ENCODE measurements at places on chromosomes 13 and 19. TPM values are rescaled to one million over a fixed set of nuclear protein-coding genes. Genes with fewer than 3 reads are reported as not detected.
A peak's percentile ranks its signal among the peaks of the same experiment; 100 is the strongest.

GRCh38 chr19:41298348-41298964 lies 11.5 kb upstream of the CCDC97 start:
- peaks cover 56% of the 10 kb centered on the region for H3K4me1 ChIP-seq
- H3K4me3 ChIP-seq = peak overlapping the region; percentile 49
- peak; percentile 94 for DNase-seq
- peaks cover 71% of the 10 kb centered on the region for H3K36me3 ChIP-seq
- peaks cover 9% of the 10 kb centered on the region for H3K27me3 ChIP-seq
- H3K27ac ChIP-seq = peak overlapping the region; percentile 98

GRCh38 chr13:108225440-108225839 lies 7.2 kb downstream of the ABHD13 start:
- DNase-seq = no peak
- no peak overlapping the region for H3K4me3 ChIP-seq
- no peaks in the 10 kb centered on the region for H3K36me3 ChIP-seq
- H3K27me3 ChIP-seq = no peaks in the 10 kb centered on the region
- no peak overlapping the region for H3K27ac ChIP-seq

GRCh38 chr13:113838711-113839201 lies 25.1 kb downstream of the GAS6 start:
- H3K27ac ChIP-seq = peak overlapping the region; percentile 52
- peaks cover 23% of the 10 kb centered on the region for H3K36me3 ChIP-seq
- peaks cover 40% of the 10 kb centered on the region for H3K4me1 ChIP-seq
- peaks cover 29% of the 10 kb centered on the region for H3K27me3 ChIP-seq

DNA sequence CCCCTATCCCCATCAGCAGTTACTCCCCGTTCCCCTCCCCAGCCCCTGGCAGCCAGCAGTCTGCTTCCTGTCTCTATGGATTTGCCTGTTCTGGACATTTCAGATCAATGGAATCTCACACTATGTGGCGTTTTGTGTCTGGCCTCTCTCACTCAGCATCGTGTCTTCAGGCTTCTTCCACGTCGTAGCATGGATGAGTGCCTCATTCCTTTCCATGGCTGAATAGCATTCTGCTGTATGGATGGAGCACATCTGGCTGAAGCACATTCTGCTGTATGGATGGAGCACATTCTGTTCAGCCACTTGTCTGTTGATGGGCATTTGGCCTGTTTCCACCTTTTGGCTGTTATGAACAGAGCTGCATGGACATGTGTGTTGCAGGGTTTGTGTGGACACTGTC lies 29.5 kb downstream of the CRTC1 start:
- H3K36me3 ChIP-seq = no peaks in the 10 kb centered on the region
- no peak for DNase-seq
- H3K4me3 ChIP-seq = no peak overlapping the region
- H3K27me3 ChIP-seq = no peaks in the 10 kb centered on the region
- no peak overlapping the region for H3K27ac ChIP-seq

GRCh38 chr13:73368608-73369007 lies 309.8 kb downstream of the KLF5 start:
- no peak overlapping the region for H3K4me3 ChIP-seq
- H3K36me3 ChIP-seq = no peaks in the 10 kb centered on the region
- H3K27ac ChIP-seq = no peak overlapping the region
- H3K27me3 ChIP-seq = peaks cover 3% of the 10 kb centered on the region

- peak; percentile 77 for DNase-seq
- H3K36me3 ChIP-seq = no peaks in the 10 kb centered on the region
- H3K4me1 ChIP-seq = peaks cover 46% of the 10 kb centered on the region
- H3K27ac ChIP-seq = peak overlapping the region; percentile 75
Observed at GRCh38 chr13:108915634-108916512, 286.5 kb downstream of the MYO16 start.

DNA sequence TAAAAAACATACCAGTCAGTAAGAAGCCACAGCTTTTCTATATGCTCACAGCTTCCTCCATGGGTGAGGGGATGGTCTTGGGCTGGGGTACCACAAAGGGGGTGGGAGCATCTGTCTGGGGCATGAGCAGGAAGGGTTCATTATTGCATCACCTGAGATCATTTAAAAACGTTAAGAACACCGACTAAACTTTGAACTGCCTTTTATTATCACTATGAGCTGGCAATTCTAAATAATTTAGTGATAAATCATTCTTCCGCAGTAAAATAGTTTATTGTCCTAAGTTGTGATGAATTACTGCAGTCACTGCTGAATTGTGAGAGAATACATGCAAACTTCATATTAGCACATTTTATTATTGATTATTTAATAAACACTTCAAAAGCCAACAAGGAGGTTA lies 71.6 kb downstream of the KL start:
- no peak overlapping the region for H3K4me3 ChIP-seq

DNA sequence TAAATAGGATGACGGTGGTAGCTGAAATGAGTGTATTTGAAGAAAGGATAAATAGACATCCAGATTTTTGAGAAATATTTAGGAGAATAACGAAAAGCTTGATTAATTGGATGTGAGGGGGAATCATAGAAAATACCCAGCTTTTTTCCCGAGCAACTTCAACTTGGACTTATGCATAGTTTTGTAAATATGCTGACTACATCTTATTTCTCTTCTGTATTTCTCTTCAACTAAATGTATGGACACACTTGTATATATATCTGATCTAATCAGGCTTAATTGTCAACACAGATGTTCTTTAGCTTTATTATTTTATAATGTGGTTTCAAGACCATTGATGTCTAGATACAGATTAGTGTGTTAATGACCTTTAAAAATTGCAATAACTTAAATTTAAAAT lies 685.0 kb downstream of the SLITRK1 start:
- DNase-seq = no peak
- no peak overlapping the region for H3K27ac ChIP-seq
- no peaks in the 10 kb centered on the region for H3K27me3 ChIP-seq
- peaks cover 25% of the 10 kb centered on the region for H3K36me3 ChIP-seq

- no peak overlapping the region for H3K27ac ChIP-seq
- DNase-seq = no peak
- H3K27me3 ChIP-seq = peaks cover 7% of the 10 kb centered on the region
- peaks cover 1% of the 10 kb centered on the region for H3K36me3 ChIP-seq
- H3K4me3 ChIP-seq = no peak overlapping the region
Observed at GRCh38 chr19:51325161-51325976, 13.9 kb downstream of the IGLON5 start.

DNA sequence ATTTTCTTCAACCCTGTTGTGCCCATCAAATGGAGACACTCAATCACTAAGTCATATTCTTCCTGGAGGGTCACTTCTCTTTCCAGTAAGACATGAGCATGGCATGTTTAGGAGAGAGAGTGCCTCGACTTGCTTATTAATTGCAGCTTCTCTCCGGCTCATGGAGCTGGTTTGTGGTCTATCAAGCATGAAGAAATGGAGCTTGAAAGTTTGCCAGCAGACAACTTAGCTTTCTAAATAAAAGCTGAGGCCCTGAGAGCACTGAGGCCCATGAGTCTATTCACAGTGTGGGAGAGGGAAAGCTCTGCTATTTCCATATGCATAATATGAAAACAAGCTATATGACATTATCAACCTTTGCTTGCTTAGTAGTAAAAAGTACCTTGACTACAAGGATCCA lies 378.5 kb downstream of the FGF9 start:
- no peaks in the 10 kb centered on the region for H3K4me1 ChIP-seq
- 0 out of 2 replicates have a peak, but pooled peaks cover 5% of the 10 kb centered on the region for H3K36me3 ChIP-seq
- no peak for DNase-seq
- H3K27me3 ChIP-seq = no peaks in the 10 kb centered on the region

DNA sequence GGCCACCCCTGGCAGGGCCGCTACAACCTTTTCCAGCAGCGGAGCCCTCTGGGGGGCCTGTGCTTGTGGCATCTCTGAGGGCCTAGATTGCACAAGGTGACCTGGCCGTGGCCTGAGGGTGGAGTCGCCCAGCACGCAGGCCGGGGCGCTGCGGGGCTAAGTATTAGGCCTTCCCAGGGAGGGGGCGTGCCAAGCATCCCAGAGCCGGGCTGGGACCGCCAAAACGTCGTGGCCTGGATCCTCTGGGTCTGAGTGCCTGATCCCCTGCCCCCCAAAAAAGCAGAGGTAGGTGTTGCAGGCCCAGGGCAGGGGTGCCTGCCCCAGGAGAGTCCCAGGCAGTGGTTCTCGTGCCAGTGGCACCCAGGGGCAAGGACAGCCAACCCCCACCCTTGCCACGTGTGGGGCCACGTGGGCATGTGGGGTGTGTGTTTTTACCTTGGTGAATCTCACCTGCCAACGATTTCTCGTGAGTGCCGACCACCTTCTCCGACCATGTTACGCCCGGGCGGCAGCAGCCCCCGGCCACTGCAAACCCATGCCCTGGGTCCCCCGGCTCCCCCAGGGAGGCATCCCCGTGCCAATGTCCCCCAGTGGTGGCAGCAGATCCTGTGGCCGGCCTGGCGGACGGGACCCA lies 12.6 kb upstream of the GNA15 start:
- H3K27ac ChIP-seq = no peak overlapping the region
- peaks cover 2% of the 10 kb centered on the region for H3K27me3 ChIP-seq
- no peaks in the 10 kb centered on the region for H3K36me3 ChIP-seq
- no peak for DNase-seq

GRCh38 chr19:28582796-28583195 lies 630.2 kb downstream of the UQCRFS1 start:
- no peak for DNase-seq
- H3K27me3 ChIP-seq = peaks cover 6% of the 10 kb centered on the region
- H3K4me3 ChIP-seq = no peak overlapping the region
- peaks cover 10% of the 10 kb centered on the region for H3K36me3 ChIP-seq

DNA sequence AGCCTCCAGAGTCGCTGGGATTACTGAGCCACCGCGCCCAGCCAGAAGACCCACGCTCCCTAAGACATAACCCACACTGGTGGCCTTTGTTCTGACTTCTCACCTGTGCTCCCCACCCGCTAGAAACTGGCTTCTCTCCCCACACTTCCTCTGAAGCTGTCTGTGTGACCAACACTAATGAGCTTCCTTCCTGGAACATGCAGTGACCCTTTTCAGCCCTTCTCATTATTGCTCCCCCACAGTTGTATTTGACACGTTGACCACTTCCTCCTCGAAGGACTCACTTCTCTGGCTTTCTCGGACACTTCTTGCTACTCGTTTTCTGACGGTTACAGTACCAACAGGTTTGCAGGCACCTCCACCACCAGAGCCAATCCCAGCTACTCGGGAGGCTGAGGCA lies 10.9 kb downstream of the NCR1 start:
- no peaks in the 10 kb centered on the region for H3K4me1 ChIP-seq
- DNase-seq = no peak
- no peaks in the 10 kb centered on the region for H3K36me3 ChIP-seq

- H3K4me1 ChIP-seq = peaks cover 22% of the 10 kb centered on the region
- H3K27ac ChIP-seq = peak overlapping the region; percentile 94
- peak; percentile 72 for DNase-seq
- no peaks in the 10 kb centered on the region for H3K27me3 ChIP-seq
- H3K4me3 ChIP-seq = peak overlapping the region; percentile 91
Observed at GRCh38 chr19:56120371-56121179, 520 bp downstream of the ZNF787 start.

- H3K4me3 ChIP-seq = peak overlapping the region; percentile 9
- no peaks in the 10 kb centered on the region for H3K27me3 ChIP-seq
- no peak overlapping the region for H3K27ac ChIP-seq
- peaks cover 35% of the 10 kb centered on the region for H3K4me1 ChIP-seq
- DNase-seq = no peak
Observed at GRCh38 chr13:105177265-105177900, 1358.1 kb downstream of the EFNB2 start.

- no peak for DNase-seq
- H3K27ac ChIP-seq = no peak overlapping the region
Observed at GRCh38 chr13:70896136-70896535, 787.9 kb upstream of the KLHL1 start.

DNA sequence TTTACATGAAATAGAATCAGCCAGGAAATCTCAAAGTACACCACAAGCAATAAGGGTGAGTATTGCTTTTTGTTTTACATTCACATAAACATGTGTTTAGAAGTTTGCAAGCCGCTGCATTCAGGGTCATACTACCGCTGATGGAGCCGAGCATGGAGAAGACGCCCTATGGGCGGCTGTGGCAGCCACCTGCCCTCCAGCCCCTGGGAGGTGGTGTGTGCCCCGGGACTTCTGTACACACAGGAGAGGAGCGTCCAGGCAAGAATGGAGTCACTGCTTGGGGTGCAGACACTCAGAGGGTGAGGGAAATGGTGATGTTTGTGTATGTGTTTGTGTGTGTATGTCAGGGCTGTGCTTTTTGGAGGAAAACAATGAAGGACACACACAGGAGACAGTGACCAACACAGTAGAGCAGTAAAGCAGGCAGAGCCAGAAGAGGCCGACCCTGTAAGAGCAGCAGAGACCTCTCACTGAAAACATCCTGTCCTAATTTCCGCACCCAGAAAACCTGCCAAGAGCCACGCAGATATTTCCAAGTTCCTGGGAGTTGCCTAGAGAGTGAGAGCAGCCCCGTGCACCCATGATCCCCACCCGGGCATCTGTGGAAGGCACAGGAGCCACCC lies 108.1 kb upstream of the GJB6 start:
- H3K36me3 ChIP-seq = no peaks in the 10 kb centered on the region
- no peak overlapping the region for H3K4me3 ChIP-seq
- no peak overlapping the region for H3K27ac ChIP-seq
- H3K4me1 ChIP-seq = peaks cover 28% of the 10 kb centered on the region
- H3K27me3 ChIP-seq = peaks cover 19% of the 10 kb centered on the region

GRCh38 chr19:4711211-4711610 lies 12.4 kb downstream of the DPP9 start:
- H3K36me3 ChIP-seq = peaks cover 45% of the 10 kb centered on the region
- H3K4me3 ChIP-seq = no peak overlapping the region
- H3K4me1 ChIP-seq = peaks cover 59% of the 10 kb centered on the region
- peaks cover 2% of the 10 kb centered on the region for H3K27me3 ChIP-seq
- H3K27ac ChIP-seq = 0 out of 2 replicates have a peak overlapping the region, but pooled peaks have one; percentile 31

- DNase-seq = no peak
- H3K4me3 ChIP-seq = no peak overlapping the region
- H3K27me3 ChIP-seq = no peaks in the 10 kb centered on the region
- H3K27ac ChIP-seq = no peak overlapping the region
- peaks cover 29% of the 10 kb centered on the region for H3K4me1 ChIP-seq
Observed at GRCh38 chr13:35557475-35557874, 81.0 kb upstream of the MAB21L1 start.

GRCh38 chr19:34319230-34319585 lies 45.8 kb upstream of the GPI start:
- H3K4me1 ChIP-seq = peaks cover 55% of the 10 kb centered on the region
- no peak overlapping the region for H3K4me3 ChIP-seq
- DNase-seq = no peak
- no peaks in the 10 kb centered on the region for H3K27me3 ChIP-seq
- H3K27ac ChIP-seq = no peak overlapping the region

DNA sequence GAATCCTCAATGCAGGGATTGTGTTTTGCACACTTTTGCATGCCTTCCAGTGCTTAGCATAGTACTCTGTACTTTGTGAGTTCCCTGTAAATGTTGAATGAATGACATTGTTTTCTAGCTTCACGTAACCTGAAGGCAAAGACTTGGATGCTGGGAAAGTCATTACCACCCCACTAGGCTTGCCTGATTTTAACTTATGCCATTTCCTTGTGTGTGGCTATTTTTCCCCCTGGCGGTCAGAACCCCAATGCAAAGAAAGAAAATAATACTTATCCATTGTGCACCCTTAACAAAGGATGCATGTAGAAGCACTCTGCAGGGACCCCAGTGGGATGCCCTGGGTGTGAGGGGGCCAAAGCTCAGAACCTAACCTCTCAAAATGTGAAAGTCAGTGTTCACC lies 1.2 kb upstream of the ENOX1 start:
- peaks cover 28% of the 10 kb centered on the region for H3K4me1 ChIP-seq
- H3K27ac ChIP-seq = peak overlapping the region; percentile 56
- no peaks in the 10 kb centered on the region for H3K27me3 ChIP-seq
- H3K36me3 ChIP-seq = no peaks in the 10 kb centered on the region
- peak; percentile 54 for DNase-seq

RYR1 gene
- not detected for total RNA-seq

GJB2 gene
- not detected for total RNA-seq

ZNF497 gene
- 0.45 TPM for total RNA-seq

SHD gene
- total RNA-seq = not detected

YJEFN3 gene
- 1.4 TPM for total RNA-seq

NR2F6 gene
- 55.6 TPM for total RNA-seq

CAPN12 gene
- total RNA-seq = 0.30 TPM

GGN gene
- total RNA-seq = 2.3 TPM

KCNC3 gene
- total RNA-seq = not detected

PPP2R1A gene
- 331 TPM for total RNA-seq

EBI3 gene
- 0.26 TPM for total RNA-seq

All from HFFc6 (cell line).